Lower leg skin (tissue), 4 donors: ENCODE measurements at places on chromosomes 11 and 22. TPM values are rescaled to one million over a fixed set of nuclear protein-coding genes. Genes with fewer than 3 reads are reported as not detected.

The MS4A7 gene
- total RNA-seq: 2.4 TPM

The SLC6A5 gene
- total RNA-seq: not detected

The SCN3B gene
- 0.57 TPM for total RNA-seq

The APOA4 gene
- total RNA-seq: not detected

The UPB1 gene
- 2.1 TPM for total RNA-seq

The HEPN1 gene
- not detected for total RNA-seq

The FXYD6 gene
- 27.0 TPM for total RNA-seq

The TIMM10B gene
- 23.1 TPM for total RNA-seq

The CXCR5 gene
- not detected for total RNA-seq

The OR8D1 gene
- not detected for total RNA-seq

The HEPACAM gene
- 0.06 TPM for total RNA-seq
